ENCODE measurements at places on chromosomes 11 and 22.

DNA sequence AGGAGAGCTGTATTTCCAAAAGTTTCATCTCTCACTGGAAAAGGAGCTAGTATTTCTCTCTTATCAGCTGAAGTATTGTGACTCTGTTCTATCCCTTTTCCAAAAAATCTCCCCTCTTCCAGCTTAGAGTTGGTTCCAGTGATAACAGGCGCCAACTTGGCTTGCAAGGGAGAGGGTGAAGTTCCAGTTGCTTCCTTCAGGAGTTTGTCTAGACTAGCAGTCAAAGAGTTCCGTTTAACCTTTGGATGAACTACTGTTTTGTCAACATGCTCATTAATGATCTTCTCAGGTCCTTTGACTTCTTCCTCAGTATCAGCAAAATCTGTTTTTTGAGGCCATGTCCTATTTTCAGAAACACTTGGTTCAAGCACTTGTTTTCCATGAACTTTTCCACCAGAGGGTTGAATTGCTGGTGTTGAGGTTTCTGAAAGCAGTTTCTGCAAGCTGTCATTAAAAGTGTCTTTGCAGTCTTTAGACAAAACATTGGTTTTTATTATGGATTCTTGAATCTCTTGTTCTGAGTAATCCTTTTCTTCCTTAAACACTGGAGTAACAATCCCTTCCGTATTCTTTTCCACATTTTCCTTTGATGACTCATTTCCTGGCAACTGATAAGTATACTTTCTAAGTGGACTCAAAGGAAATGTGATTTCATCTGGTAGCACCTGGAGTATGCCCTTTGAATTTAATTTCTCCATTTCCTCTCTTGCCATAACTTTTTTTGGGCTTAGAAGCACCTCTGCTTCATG lies 39.7 kb upstream of the CCDC89 start:
- DNase-seq = no peak

- DNase-seq = no peak
Observed at GRCh38 chr22:38172832-38173640, 8.6 kb downstream of the PLA2G6 start.

- DNase-seq = peak; percentile 68
Observed at GRCh38 chr11:72375241-72375960, 58.9 kb downstream of the CLPB start.

- no peak for DNase-seq
Observed at GRCh38 chr11:64772303-64773018, 5.9 kb downstream of the SF1 start.
